Colonic mucosa (tissue), 4 donors: ENCODE measurements at places on chromosomes 3 and 15. TPM values are rescaled to one million over a fixed set of nuclear protein-coding genes. Genes with fewer than 3 reads are reported as not detected.

Gene XIRP1
- total RNA-seq = not detected

Gene WNT7A
- total RNA-seq = not detected

Gene SMCO1
- not detected for total RNA-seq

Gene ALDH1L1
- total RNA-seq = 25.6 TPM

Gene C3orf70
- 8.4 TPM for total RNA-seq

Gene HTR3D
- not detected for total RNA-seq

- no peak overlapping the region for H3K27ac ChIP-seq
- DNase-seq = no peak
- H3K27me3 ChIP-seq = no peaks in the 10 kb centered on the region
These were observed 279.2 kb downstream of the GABRG3 start for GRCh38 chr15:27250223-27250622.

GRCh38 chr3:174547801-174548435 lies 311.2 kb upstream of the NAALADL2 start:
- H3K4me3 ChIP-seq = no peak overlapping the region
- no peaks in the 10 kb centered on the region for H3K36me3 ChIP-seq
- no peaks in the 10 kb centered on the region for H3K4me1 ChIP-seq
- H3K27ac ChIP-seq = no peak overlapping the region

DNA sequence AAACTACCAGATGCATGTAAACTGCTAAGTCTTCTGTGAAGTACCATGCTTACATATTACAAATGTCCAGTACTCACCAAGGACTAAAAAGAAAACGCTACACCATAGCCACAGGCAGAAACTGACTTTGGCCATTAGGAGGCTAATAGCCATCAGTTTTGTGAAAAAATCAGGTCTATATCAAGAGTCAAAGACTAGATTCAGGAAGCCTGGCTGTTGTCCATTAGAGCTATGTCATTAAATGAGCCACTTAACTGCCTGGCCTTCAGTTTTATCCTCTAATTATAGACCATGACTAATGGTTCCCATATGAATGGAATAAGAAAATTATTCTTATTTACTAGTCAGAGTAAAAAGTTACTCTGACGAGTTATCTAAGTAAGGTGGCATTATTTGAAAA lies 144.1 kb downstream of the VPS13C start:
- no peak overlapping the region for H3K4me3 ChIP-seq
- no peaks in the 10 kb centered on the region for H3K4me1 ChIP-seq
- no peaks in the 10 kb centered on the region for H3K27me3 ChIP-seq
- no peak for DNase-seq
- H3K36me3 ChIP-seq = peaks cover 8% of the 10 kb centered on the region
- H3K27ac ChIP-seq = no peak overlapping the region

DNA sequence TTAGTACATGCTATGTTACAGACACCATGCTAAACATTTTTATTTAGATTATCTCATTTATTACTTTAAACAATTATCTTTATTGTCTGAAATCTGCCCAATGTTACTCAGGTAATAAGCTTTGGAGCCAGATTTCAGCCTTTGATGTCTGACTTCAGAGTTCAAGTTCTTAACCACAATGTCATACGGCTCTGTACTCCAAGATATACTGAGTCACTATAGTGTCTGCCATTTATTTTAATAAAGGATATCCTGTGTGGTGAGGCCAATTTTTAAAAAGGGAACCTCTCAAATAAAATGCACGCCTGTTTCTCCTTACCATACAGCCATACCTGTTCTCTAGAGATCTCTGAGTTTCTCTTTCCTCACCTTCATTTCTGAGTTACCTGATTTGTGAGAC lies 193.1 kb downstream of the EPHA3 start:
- DNase-seq = no peak
- H3K27me3 ChIP-seq = no peaks in the 10 kb centered on the region
- H3K36me3 ChIP-seq = no peaks in the 10 kb centered on the region
- H3K27ac ChIP-seq = no peak overlapping the region

DNA sequence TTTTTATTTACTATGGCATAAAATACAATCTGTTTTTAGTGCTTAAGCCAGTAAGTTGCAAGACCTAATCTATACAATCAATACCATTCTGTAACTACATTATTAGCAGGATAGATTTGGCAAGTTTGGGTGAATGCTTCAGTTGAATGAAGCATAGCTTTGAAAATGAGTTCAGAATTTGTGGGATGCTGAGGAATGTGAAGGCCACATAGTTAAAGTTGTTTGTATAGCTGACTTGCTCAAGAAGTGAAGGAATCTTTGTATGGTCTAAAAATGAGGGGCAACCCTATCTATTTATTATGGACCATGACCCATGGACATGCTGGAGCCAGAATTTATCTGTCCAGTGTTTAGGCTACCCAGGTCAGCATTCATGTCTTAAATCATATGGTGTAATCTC lies 58.5 kb downstream of the CRYBG3 start:
- H3K27ac ChIP-seq = no peak overlapping the region
- no peaks in the 10 kb centered on the region for H3K36me3 ChIP-seq
- H3K4me3 ChIP-seq = no peak overlapping the region
- H3K4me1 ChIP-seq = peaks cover 4% of the 10 kb centered on the region
- no peak for DNase-seq

DNA sequence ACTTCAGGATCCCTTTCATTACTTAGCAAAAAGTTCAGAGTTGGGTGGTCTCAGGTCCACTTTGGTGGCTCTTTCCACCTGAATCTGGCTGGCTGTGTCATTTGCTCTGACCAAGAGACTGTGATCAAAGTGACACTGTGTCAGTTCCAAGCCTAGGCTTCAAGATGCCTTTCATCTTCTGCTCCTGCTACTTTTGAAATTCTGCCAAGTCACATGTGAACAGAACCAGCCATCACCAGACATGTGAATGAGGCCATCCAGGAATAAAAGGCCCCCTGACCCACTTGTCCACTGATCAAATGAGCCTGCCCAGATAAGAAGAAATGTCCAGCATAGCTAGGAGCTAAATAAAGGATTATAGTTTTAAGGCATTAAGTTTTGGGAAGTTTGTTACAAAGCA lies 132.2 kb downstream of the OSBPL10 start:
- no peaks in the 10 kb centered on the region for H3K27me3 ChIP-seq
- no peak overlapping the region for H3K27ac ChIP-seq
- H3K36me3 ChIP-seq = no peaks in the 10 kb centered on the region
- H3K4me1 ChIP-seq = no peaks in the 10 kb centered on the region

DNA sequence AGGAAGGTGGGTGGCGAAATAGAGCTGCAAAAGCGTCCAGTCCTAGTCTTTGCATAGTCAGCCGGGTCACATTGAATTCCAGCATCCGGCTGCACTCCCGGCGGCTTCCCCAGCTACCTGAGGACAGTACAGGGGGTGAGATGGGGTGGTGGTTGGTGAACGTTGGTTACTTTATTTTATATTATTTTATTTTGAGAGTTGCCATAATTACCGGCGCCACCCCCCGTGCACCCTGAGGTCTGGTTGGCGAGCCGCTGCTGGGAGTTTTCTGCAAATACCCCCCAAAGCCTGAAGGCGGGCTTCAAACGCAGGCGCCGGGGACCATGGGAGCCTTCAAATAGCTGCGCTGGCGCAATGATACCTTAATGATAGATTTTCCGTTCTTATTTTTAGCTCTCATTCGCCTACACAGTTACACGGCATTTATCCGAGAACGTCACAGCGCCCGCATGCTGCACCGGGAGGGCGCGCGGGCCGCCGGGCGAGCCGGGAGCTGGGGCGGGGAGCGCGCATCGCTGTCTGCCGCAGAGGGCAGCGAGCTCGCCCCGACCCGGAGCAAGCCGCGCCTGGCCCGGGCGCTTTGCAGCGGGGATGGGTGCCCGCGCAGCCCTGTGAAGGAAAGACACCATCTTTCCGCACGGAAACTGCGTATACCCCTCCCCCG lies 756 bp upstream of the RASGRF1 start:
- no peaks in the 10 kb centered on the region for H3K4me1 ChIP-seq
- no peak overlapping the region for H3K27ac ChIP-seq
- H3K36me3 ChIP-seq = no peaks in the 10 kb centered on the region
- no peak for DNase-seq

GRCh38 chr15:60957111-60957510 lies 272.0 kb downstream of the RORA start:
- H3K27me3 ChIP-seq = no peaks in the 10 kb centered on the region
- no peak overlapping the region for H3K27ac ChIP-seq
- no peaks in the 10 kb centered on the region for H3K36me3 ChIP-seq
- H3K4me1 ChIP-seq = no peaks in the 10 kb centered on the region
- DNase-seq = no peak
- no peak overlapping the region for H3K4me3 ChIP-seq

DNA sequence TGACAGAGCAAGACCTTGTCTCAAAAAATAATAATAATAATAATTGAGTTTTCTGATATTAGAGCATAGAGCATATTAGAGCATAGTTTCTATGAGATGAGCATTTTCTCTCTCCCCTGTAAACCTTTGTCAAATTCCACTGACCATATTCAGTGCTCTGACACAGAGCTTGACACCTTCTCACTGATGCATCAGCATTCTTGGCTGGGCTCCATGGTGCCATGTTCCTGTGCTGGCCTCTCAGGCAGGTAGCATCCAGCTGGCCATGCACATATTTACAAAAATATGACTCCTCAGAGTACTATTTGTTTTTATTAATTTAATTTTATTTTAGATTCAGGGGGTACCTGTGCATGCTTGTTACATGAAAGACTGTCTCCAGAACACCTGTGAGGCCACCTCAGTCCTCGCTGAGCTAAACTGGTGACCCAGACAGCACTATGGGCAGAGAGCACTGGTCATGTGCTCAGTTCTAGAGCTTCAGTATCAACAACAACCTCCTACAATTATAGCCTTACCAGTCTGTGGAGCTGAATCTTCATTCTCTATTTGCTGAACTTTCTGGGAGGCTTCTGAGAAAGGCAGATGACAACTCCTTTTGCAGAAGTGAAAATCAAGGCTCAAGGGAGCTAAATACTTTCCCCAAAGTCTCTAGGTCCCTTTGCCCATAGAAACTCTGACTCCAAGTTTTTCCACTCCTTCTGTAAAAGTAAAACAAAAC lies 21.6 kb upstream of the SLC28A2 start:
- H3K27ac ChIP-seq = no peak overlapping the region
- no peak overlapping the region for H3K4me3 ChIP-seq
- DNase-seq = no peak
- no peaks in the 10 kb centered on the region for H3K27me3 ChIP-seq
